Iris pigment epithelial cell (primary cell): ENCODE measurements at places on chromosomes 7 and 10.

DNA sequence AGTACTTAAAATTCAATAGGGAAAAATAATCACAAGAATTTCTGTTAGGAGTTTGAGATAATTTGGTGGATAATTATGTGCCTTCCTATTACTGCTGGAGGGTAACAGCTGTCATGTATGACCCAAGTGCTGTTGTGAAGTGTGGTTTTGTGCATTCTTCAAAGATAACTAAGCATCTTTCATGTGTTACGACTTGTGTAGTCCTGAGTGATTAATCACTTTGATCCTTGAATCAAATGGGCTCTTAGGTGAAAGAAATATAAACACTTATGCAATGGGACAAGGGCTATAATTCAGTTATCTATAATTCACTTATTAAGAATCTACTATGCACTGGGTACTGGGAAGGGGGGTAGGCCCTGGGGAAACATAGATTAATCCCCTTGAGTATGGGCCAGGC, 89.0 kb downstream of the CH25H start:
- DNase-seq: peak; percentile 63

GRCh38 chr10:11949152-11949551, 93.5 kb downstream of the UPF2 start:
- DNase-seq: no peak

GRCh38 chr10:125409756-125410155, 249.4 kb upstream of the CTBP2 start:
- DNase-seq: no peak

GRCh38 chr10:77603534-77603927, 34.1 kb downstream of the KCNMA1 start:
- no peak for DNase-seq

- peak; percentile 78 for DNase-seq
Observed at GRCh38 chr7:17506095-17506494, 207.6 kb downstream of the AHR start.

- DNase-seq: no peak
Observed at GRCh38 chr7:151868396-151869108, 8.4 kb downstream of the PRKAG2 start.

DNA sequence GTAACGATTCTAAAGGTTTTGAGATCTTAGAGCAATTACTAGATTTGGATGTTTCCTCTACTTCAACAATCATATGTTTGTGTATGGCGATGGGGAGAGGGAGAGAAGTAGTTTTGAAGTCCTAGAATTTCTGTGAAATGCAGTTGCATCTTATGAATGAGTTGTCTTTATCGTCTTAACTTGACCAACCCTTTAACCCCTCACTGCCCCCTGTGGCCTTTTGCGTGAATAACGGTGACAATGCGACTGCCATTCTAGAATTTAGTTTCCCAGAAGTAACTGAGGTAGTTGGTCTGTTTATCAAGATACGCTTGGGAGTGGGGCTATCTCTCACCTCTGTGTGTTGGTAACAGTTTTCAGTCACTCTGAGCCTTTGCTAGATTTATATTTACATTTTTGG, 204.6 kb downstream of the HDAC9 start:
- no peak for DNase-seq

GRCh38 chr10:42769673-42770072, 12.9 kb upstream of the BMS1 start:
- no peak for DNase-seq

- DNase-seq: peak; percentile 77
Observed at GRCh38 chr10:22624287-22624738, 90.1 kb downstream of the PIP4K2A start.

- DNase-seq: peak; percentile 85
Observed at GRCh38 chr10:80416479-80417098, 8.2 kb downstream of the PRXL2A start.

DNA sequence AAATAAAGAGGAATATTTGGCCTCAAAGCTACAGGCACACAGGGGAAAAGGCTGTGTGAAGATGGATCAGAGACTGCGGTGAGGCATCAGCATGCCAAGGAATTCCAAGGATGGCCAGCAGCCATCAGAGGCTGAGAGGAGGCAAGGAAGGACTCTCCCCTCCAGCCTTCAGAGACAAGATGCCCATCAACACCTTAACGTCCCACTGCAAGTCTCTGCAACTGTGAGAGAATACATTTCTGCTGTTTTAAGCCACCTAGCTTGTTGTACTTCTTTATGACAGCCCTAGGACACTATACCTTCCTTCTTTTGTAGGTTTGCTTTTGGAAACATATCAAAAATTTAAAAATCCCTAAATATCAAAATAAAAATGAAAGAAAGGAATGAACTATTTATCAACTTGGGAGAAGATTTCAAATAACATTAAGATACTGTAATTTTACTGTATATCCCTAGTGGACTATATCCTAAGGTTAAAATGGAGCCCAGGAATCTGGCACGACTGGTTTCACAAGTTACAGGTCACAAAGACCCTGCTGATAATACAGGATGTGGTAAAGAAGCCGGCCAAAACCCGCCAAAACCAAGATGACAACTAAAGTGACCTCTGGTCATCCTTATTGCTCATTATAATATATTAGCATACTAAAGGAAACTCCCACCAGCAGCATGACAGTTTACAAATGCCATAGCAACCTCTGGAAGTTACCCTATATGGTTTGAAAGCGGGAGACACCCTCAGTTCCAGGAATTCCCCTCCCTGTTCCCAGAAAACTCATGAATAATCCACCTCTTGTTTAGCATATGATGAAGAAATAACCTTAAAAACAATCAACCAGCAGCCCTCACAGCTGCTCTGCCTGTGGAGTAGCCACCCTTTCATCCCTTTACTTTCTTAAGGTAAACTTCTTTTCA, 185.2 kb downstream of the AVL9 start:
- DNase-seq: peak; percentile 42

DNA sequence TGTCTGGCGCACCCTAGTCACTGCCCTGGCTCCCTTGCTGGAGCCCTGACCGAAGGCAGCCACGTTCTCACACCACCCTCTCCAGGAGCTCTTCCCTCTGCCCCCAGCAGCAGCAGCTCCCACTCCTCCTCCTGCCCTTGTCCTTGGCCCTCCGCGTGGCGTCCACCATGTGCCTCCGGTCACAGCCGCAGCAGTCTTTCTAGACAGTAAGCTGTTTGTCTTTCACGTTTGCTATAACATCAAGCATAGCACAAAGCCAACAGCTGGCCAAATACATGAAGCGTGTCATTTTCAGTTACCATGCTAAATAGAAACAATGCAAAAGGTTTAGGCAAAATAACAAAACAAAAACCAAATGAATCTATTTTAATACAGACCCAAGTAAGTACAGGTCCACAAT, 3.3 kb downstream of the PITRM1 start:
- DNase-seq: no peak
